ENCODE measurements at places on chromosomes 2 and 18. TPM values are rescaled to one million over a fixed set of nuclear protein-coding genes. Genes with fewer than 3 reads are reported as not detected.

The ACADL gene
- not detected for total RNA-seq

The TNS1 gene
- total RNA-seq, result 35.6 TPM

The SPTBN1 gene
- 320 TPM for total RNA-seq

The SALL3 gene
- total RNA-seq, result not detected

The RBKS gene
- total RNA-seq, result 0.74 TPM

The RUFY4 gene
- not detected for total RNA-seq

The AOX1 gene
- 0.23 TPM for total RNA-seq

GRCh38 chr2:176283291-176284068, 14.2 kb downstream of the MTX2 start:
- H3K27ac ChIP-seq, result peak overlapping the region; percentile 71
- no peaks in the 10 kb centered on the region for H3K36me3 ChIP-seq
- DNase-seq, result peak; percentile 66

DNA sequence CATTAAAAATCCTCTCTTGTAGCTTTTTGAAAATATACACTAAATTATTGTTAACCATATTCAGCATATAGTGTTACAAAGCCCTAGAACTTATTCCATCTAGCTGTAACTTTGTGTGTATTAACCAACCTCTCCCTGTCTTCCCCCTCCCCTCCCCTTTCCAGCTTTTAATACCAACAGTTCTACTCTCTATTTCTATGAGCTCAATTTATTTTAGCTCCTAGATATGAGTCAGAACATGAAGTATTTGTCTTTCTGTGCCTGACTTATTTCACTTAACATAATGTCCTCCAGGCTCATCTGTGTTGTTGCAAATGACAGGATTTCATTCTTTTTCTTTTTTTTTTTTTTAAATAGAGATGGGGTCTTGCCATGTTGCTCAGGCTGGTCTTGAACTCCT, 45.1 kb downstream of the GPD2 start:
- H3K4me1 ChIP-seq, result no peaks in the 10 kb centered on the region
- no peak overlapping the region for H3K27ac ChIP-seq
- H3K36me3 ChIP-seq, result peaks cover 2% of the 10 kb centered on the region
- H3K27me3 ChIP-seq, result no peaks in the 10 kb centered on the region
- DNase-seq, result no peak

GRCh38 chr18:31321719-31322118, 3.8 kb downstream of the DSG1 start:
- no peaks in the 10 kb centered on the region for H3K4me1 ChIP-seq
- DNase-seq, result no peak
- H3K4me3 ChIP-seq, result no peak overlapping the region
- no peak overlapping the region for H3K27ac ChIP-seq

DNA sequence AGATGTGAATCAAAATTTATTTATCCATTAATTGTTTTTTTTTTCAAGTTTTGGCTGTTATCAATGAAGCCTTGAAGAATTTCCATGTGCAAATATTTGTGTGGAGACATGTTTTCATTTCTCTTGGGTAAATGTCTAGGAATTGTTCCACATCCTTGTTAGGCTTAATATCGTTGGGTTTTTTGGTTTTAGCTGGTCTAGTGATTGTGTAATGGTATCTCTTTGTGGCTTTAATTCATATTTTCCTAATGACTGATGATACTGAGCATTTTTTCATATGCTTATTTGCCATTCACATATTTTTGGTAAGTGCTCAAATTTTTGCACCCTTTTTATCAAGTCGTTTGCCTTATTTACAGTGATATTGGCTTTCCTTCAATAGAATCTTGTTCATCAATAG, 250.3 kb upstream of the EPHA4 start:
- H3K4me1 ChIP-seq, result no peaks in the 10 kb centered on the region
- no peaks in the 10 kb centered on the region for H3K36me3 ChIP-seq
- no peak overlapping the region for H3K27ac ChIP-seq
- H3K27me3 ChIP-seq, result no peaks in the 10 kb centered on the region
- DNase-seq, result no peak

DNA sequence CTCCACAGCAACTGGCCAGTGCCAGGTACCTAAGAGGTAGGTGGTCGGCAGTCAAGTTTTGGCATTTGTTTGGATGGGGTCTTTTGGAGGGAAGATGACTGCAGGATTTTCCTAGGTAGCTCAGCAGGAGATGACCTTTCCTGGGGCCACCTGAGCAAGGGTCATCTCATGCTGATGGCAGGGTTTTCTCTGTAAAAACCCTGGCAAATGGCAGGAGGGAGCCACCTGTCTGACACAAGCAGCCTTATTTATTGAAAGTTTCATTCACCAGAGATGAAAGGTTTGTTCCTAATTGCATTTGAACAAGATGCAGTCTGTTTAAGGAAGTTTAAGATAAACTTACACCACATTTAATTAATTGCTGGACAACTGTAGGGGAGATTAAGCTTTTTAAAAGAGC, 31.6 kb upstream of the ACAA2 start:
- H3K4me3 ChIP-seq, result no peak overlapping the region
- DNase-seq, result no peak
- no peak overlapping the region for H3K27ac ChIP-seq
- peaks cover 10% of the 10 kb centered on the region for H3K4me1 ChIP-seq
- H3K36me3 ChIP-seq, result no peaks in the 10 kb centered on the region

DNA sequence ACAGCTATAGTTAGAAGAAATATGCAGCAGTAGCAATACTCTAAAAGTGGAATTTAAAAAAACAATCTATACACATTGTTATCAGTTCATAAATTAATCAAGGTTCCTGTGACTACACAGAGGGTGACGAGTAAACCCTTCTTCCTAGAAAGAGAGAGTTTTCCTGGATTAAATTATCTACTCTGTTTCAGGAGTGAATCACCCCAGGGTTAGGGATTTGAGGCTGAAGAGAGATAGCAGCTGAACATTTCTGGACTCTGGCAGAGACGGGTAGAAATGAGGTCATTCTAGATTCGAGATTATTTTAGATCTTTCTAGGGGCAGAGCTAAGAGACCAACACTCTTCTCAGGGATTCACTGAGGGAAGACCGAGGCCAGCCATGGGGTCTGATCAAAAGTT, 38.8 kb upstream of the PMAIP1 start:
- no peak for DNase-seq
- no peaks in the 10 kb centered on the region for H3K4me1 ChIP-seq
- no peak overlapping the region for H3K27ac ChIP-seq
- H3K4me3 ChIP-seq, result no peak overlapping the region

DNA sequence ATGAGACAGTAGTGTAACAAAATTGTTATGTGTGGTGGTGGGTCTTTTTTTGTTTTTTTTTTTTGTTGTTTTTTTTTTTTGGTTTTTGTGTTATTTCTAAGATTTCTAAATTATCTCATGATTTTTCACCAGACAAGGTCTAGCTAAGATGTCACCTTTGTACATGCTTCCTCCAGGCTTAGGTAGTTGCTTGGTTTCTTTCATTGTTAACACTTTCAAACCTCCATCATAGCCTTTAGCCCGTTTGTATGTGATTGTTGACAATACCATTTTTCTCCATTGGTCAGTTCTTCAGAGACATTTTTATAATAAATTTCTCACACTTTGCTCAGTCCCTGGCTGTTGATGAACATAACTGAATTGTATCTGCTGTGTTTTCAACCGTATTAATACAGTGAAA, 2.2 kb downstream of the RELCH start:
- peaks cover 34% of the 10 kb centered on the region for H3K4me1 ChIP-seq
- no peaks in the 10 kb centered on the region for H3K36me3 ChIP-seq
- no peaks in the 10 kb centered on the region for H3K27me3 ChIP-seq
- no peak overlapping the region for H3K27ac ChIP-seq
- DNase-seq, result no peak
- H3K4me3 ChIP-seq, result peak overlapping the region; percentile 14

GRCh38 chr2:159855557-159856061, 57.6 kb upstream of the CD302 start:
- H3K4me1 ChIP-seq, result no peaks in the 10 kb centered on the region
- H3K27me3 ChIP-seq, result no peaks in the 10 kb centered on the region
- H3K4me3 ChIP-seq, result no peak overlapping the region
- no peak overlapping the region for H3K27ac ChIP-seq

GRCh38 chr2:111689174-111689573, 194.8 kb downstream of the ANAPC1 start:
- no peak for DNase-seq
- H3K27me3 ChIP-seq, result no peaks in the 10 kb centered on the region
- H3K27ac ChIP-seq, result no peak overlapping the region
- H3K4me1 ChIP-seq, result no peaks in the 10 kb centered on the region
- no peak overlapping the region for H3K4me3 ChIP-seq
- no peaks in the 10 kb centered on the region for H3K36me3 ChIP-seq

DNA sequence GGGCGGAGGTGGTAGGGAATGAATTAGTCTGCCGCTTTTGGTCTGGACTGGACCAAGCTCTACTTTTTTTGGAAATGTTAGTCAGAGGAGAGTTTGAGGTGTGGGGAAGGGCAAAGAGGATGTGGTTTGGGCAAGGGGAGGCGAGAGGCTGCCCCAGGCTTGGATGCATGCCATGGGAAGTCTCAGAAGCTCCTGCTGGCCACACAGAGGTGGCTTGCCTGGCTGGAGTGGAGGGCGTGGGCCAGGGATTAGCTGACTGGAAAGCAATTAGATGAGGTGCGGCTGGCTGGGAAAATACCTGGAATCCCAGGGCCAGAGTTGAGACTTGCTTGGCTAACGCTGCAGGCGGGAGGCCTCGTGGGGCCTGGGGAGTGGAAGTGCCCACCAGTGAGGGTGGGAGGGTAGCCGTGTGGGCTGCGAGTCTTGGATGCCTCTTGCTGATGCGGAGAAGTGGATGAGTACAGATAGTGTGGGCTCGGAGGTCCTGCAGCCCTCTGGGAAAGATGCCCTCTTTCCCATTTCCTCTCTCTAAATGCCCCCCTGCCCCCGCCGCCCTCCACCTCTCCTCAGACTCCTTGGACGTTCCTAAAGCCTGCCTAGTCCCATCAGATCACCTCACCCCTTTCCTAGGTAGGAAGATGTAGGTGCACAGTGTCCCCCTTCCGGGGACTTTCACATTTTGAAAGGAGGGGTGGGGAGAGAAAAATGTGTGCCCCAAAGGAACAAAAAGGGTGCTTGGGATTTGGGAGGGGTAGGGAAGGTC, 117.6 kb downstream of the SMAD7 start:
- H3K27ac ChIP-seq, result no peak overlapping the region
- H3K36me3 ChIP-seq, result no peaks in the 10 kb centered on the region
- H3K27me3 ChIP-seq, result no peaks in the 10 kb centered on the region
- peaks cover 34% of the 10 kb centered on the region for H3K4me1 ChIP-seq
- peak; percentile 40 for DNase-seq

DNA sequence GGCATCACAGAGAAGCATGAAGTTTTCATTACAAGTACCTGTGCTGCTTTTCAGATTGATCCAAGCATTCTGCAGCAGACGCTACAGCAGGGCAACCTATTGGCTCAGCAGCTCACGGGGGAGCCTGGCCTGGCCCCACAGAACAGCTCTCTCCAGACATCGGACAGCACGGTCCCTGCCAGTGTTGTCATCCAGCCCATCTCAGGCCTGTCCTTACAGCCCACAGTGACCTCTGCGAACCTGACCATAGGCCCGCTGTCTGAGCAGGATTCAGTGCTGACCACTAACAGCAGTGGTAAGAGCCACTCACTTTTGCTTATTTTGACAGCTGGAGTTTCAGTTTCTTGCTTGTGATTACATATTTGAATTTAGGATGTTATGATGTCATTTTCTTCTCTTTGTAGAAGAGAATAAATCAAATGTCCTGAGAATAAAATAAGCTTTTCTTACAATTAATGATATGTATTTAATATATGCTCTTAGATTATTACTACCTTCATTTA, 104.9 kb downstream of the ZNF236 start:
- no peaks in the 10 kb centered on the region for H3K4me1 ChIP-seq
- no peaks in the 10 kb centered on the region for H3K27me3 ChIP-seq
- H3K27ac ChIP-seq, result no peak overlapping the region

DNA sequence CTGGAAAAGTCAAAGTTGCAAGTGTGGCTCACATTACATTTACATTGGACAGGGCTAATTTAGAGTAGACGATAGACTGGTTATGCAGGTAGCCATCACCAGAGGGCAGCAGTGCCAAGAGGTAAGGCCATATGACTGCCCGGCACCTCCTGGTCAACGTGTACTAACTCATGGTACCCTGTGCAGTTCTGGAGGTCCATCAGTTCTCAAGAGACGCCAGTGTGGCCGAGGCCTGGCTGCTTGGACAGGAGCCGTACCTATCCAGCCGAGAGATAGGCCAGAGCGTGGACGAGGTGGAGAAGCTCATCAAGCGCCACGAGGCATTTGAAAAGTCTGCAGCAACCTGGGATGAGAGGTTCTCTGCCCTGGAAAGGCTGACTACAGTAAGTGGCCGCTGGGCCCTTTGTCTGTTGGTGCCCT, 65.8 kb upstream of the EML6 start:
- no peaks in the 10 kb centered on the region for H3K27me3 ChIP-seq
- no peak overlapping the region for H3K4me3 ChIP-seq
- H3K27ac ChIP-seq, result no peak overlapping the region
- DNase-seq, result peak; percentile 61
- H3K4me1 ChIP-seq, result no peaks in the 10 kb centered on the region
- H3K36me3 ChIP-seq, result peaks cover 56% of the 10 kb centered on the region

GRCh38 chr2:175350105-175350504, 168.6 kb upstream of the ATP5MC3 start:
- H3K36me3 ChIP-seq, result no peaks in the 10 kb centered on the region
- no peak for DNase-seq
- no peak overlapping the region for H3K4me3 ChIP-seq
- H3K27me3 ChIP-seq, result peaks cover 1% of the 10 kb centered on the region
- no peak overlapping the region for H3K27ac ChIP-seq

- H3K4me1 ChIP-seq, result no peaks in the 10 kb centered on the region
- H3K27me3 ChIP-seq, result no peaks in the 10 kb centered on the region
- DNase-seq, result no peak
- H3K4me3 ChIP-seq, result no peak overlapping the region
- no peaks in the 10 kb centered on the region for H3K36me3 ChIP-seq
Observed at GRCh38 chr18:30135938-30136337, 906.6 kb downstream of the DSC3 start.

DNA sequence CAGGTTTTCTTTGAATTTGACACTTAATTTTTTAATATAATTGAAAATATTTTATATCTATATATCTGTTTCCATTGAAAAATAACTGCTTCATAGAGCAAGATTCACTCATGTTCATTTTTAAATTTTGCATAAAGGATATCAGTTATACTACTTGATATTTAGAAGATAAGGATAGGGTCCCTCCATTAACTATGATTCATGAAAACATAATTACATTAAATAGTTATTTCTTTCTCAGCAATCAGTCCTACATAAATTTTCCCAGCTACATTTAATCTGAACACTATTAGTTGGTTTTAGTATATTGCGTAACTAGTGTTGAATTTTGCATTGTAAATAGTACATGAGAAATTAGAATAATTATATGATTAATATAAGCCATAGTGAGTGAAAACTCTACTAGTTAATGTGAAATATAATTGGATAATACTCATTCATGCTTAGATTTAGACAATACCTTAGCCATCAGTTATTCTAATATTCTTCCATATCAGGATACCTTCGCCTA, 42.7 kb downstream of the LRP1B start:
- H3K4me3 ChIP-seq, result no peak overlapping the region
- H3K27me3 ChIP-seq, result no peaks in the 10 kb centered on the region
- H3K27ac ChIP-seq, result no peak overlapping the region
- H3K4me1 ChIP-seq, result no peaks in the 10 kb centered on the region
- H3K36me3 ChIP-seq, result no peaks in the 10 kb centered on the region
- DNase-seq, result no peak

GRCh38 chr2:70759446-70759845, 8.6 kb downstream of the ADD2 start:
- H3K27me3 ChIP-seq, result peaks cover 13% of the 10 kb centered on the region
- no peak for DNase-seq
- no peaks in the 10 kb centered on the region for H3K4me1 ChIP-seq
- no peaks in the 10 kb centered on the region for H3K36me3 ChIP-seq
